Vagina (tissue), 2 donors: ENCODE measurements at places on chromosomes 16 and 17. TPM values are rescaled to one million over a fixed set of nuclear protein-coding genes. Genes with fewer than 3 reads are reported as not detected.
A peak's percentile ranks its signal among the peaks of the same experiment; 100 is the strongest.

The ZSCAN10 gene
- total RNA-seq, result not detected

The MT4 gene
- 25.8 TPM for total RNA-seq

The CBFA2T3 gene
- total RNA-seq, result 2.7 TPM

The KCNG4 gene
- total RNA-seq, result not detected

The ODAD4 gene
- 1.7 TPM for total RNA-seq

The SLC6A2 gene
- 9.6 TPM for total RNA-seq

The PERCC1 gene
- not detected for total RNA-seq

The DNAAF8 gene
- not detected for total RNA-seq

GRCh38 chr17:7579001-7579833 lies at the start of gene CD68:
Gene CD68, plus strand, starts transcription at chr17:7579638. Its CDS starts 40 bp downstream, at chr17:7579678.
- peak; percentile 90 for DNase-seq

DNA sequence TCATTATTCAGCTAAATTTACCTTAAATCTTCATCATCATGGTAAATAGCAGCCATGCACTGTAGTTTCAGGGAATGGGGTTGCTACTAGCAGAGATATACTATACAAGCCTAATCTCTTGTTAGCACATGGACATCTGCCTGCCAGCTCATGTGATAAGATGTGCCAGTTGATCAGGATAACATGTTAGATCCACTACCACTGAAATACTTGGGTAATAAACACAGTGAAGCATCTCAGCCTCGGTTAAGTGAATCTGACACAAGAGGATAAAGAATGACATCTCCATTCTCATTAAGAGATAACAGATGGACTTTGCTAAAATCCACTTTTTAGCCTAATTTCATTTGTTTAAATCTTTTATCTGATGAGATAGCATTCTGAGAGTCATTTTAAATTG lies 256.1 kb downstream of the CDH8 start:
- no peak for DNase-seq

DNA sequence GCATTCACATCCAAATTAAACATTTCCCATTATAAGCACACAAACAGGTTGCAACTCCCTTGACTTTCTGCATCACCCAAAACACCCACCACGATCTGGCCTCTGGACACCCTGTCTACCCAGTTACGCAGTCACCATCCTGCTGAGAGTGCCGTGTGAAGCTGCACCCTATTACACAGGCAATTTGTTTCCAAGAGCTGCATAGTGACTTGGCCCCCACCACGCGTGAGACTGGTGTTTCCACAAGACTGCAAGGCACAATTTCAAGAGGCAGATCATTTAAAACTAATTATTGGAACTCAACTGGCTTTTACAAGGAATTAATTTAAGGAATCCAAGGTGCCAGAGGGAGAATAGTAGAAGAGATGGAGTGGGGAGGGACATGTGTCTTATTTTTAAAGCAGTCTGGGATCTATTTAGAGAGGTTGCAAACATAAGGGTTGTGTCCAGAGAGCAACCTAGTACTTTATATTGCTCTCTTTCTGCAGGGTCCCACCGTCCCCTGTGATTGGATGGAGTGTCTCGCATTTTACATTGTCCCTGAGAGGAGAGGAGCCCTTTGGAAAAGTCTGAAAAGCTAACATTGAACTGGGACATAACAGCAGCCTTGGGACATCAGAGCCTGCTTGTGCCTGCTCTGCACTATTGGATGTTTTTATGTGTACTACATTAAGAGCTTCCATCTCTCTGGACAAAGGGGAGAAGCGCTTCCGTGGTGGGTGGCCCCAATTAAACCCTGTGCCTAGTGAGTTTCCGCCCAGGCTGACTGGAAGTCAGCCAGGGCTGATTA lies 8.7 kb upstream of the ADAMTS18 start:
- no peak for DNase-seq

- DNase-seq, result no peak
Measured at GRCh38 chr17:62675260-62675659, 47.8 kb downstream of the MRC2 start.

DNA sequence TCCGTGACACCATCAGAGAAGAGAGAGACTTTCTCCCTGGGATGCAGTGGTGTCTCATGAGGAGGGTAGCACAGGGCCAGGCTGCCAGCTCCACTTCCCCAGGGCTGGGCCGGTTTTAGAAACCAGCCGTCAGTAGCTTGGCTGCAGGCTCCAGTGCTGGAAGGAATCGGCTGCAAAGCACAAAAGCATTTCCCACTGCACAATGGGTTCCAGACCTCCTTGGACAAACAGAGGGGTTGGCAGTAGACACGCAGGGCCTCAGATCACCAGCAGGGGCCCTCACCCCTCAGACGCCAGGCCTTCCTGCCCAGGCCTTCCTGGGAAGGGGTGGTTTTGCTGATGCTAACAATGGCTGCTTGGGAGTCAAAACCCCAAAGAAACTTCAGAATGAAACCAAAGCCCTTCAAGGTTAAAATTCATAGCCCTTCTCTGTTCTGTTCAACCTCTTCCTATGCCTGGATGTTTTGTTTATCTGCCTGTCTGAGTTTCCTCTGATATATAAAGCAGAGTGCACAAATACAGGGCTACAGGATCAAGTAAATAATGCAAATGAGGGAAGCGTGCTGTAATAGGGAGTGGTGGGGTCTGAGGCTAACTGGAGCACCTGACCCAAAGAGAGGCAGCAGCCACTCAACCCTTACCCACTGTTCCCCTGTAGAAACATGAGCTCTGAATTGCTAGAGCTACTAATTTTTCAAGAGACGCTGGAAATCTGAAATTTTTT lies 26.2 kb downstream of the TEKT5 start:
- no peak for DNase-seq

DNA sequence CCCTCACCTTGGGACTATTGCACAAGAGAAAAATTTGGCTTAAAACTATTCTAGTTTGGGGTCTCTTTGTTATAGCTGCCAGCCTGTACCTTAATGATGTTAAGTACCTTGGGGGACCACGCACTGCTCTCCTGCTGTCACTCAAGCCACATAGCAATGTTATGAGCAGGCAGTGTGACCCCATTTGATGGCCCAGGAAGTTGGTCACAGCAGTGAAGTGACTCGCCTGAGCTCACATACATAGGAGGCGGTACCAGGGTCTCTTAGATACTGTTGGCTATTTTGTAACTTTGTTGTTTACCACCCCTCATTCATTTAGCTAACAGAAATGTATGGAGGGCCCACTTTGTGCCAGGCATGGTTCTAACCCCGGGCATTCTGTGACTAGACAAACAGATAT lies 16.4 kb downstream of the KCNG4 start:
- DNase-seq, result no peak

GRCh38 chr16:84749815-84750214 lies 50.0 kb downstream of the USP10 start:
- DNase-seq, result peak; percentile 79

- DNase-seq, result no peak
Measured at GRCh38 chr16:81873206-81873605, 94.1 kb downstream of the PLCG2 start.

- no peak for DNase-seq
Measured at GRCh38 chr17:9973669-9974447, 68.8 kb upstream of the RCVRN start.

- DNase-seq, result no peak
Measured at GRCh38 chr17:78358538-78359320, 1.1 kb downstream of the SOCS3 start.

GRCh38 chr16:86379505-86379846 lies 130.9 kb upstream of the FOXF1 start:
- no peak for DNase-seq

DNA sequence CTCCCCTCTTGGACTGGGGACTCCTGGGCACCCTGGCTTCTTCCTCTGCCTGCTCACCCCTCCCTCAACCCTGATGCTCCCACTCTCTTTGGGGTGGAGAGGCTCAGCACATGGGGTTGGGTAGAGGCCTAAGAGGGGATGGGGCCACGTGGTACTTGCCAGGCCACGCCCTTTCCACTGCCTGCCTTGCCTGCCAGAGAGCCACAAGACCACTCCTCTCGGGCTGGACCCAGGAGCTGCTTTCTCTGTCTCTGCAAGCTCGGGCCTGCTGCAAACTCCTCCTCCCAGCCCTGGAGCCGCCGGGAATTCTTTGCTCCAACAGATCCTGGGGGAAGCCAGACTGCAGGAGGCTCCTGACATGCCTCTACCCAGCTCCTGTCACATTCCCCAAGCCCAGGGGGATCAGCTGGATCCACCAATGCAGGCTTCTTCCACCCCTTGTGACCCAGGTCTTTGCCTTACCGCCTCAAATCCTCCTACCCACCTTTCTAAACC lies 11.8 kb downstream of the DLX4 start:
- DNase-seq, result no peak

GRCh38 chr16:65034915-65035314 lies 86.9 kb downstream of the CDH11 start:
- no peak for DNase-seq
